ENCODE measurements at places on chromosomes 11 and 22. TPM values are rescaled to one million over a fixed set of nuclear protein-coding genes. Genes with fewer than 3 reads are reported as not detected.

LYVE1 gene
- 0.20 TPM for total RNA-seq

PACSIN3 gene
- total RNA-seq = 23.2 TPM

MEI1 gene
- total RNA-seq = not detected

SYCE3 gene
- 0.45 TPM for total RNA-seq

ROBO4 gene
- total RNA-seq = not detected

TCN2 gene
- 5.2 TPM for total RNA-seq

MCAT gene
- total RNA-seq = 29.3 TPM

TP53AIP1 gene
- not detected for total RNA-seq

XRCC6 gene
- total RNA-seq = 333 TPM

TEX54 gene
- not detected for total RNA-seq

SLC36A4 gene
- total RNA-seq = 18.0 TPM

PATZ1 gene
- total RNA-seq = 17.2 TPM

SPI1 gene
- total RNA-seq = not detected

APOBEC3A gene
- not detected for total RNA-seq

PPM1F gene
- total RNA-seq = 14.7 TPM

RASGRP2 gene
- total RNA-seq = 1.5 TPM

OR2D2 gene
- total RNA-seq = not detected

JAML gene
- total RNA-seq = not detected

PANX2 gene
- 6.5 TPM for total RNA-seq

SELENOO gene
- 20.0 TPM for total RNA-seq

LINC01488 gene
- not detected for total RNA-seq

POU2F3 gene
- not detected for total RNA-seq

C22orf42 gene
- not detected for total RNA-seq

POTEH gene
- not detected for total RNA-seq

ALDH3B2 gene
- not detected for total RNA-seq

OMP gene
- not detected for total RNA-seq

KRTAP5-10 gene
- not detected for total RNA-seq

GNAZ gene
- 2.3 TPM for total RNA-seq

SHANK3 gene
- 4.5 TPM for total RNA-seq

CLMP gene
- 23.7 TPM for total RNA-seq

RBM7 gene
- 20.9 TPM for total RNA-seq

All from A549 treated with Mapracorat at 1 μM for 4 hours (cell line).